ENCODE measurements at places on chromosomes 6 and 20.
A peak's percentile ranks its signal among the peaks of the same experiment; 100 is the strongest.

DNA sequence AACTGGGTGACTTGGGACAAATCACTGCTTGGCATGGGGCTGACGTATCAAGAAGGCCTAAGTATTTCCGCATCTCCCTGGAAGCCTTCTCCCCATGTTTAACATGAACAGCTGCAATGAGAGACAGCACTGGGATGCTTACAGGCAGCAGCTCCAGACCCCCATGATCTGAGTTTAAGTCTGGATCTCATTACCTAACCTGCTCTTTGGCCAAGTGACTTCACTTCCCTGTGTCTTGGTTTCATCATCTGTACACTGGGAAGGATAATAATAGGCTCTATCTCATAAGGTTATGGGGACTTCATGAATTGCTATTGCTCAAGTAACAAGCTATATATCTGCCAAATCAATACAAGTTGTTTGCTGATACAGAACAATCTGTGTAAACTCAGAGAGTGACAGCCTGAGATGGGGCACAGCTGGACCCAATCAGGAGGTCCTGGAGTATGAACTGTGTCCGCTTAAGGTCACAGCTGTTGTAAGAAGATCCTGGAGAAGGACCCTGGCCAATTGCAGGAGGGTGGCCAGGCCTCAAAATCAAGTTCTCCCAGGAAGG lies 56.0 kb downstream of the TGM2 start:
- DNase-seq = no peak

GRCh38 chr6:101845621-101846020 lies 452.1 kb downstream of the GRIK2 start:
- DNase-seq = no peak

DNA sequence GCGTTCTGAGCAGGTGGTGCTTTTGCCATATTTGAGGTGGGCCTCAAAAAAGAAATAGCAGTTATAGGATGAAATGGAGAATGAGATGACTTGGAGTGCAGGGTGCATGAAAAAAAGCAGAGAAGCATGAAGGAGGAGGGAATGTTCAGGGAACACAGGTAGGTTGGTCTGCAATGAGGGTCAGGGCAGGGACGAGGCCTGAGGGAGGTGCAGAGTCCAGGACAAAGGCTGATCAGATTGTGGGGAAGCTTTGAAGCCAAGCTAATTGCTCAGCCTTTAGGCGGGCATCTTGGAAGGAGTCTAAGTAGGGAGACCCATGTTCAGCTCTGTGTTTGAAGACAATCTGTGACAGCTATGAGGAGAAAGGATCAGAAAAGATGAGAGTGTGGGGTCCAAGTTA lies 12.0 kb downstream of the TRAM2 start:
- no peak for DNase-seq

DNA sequence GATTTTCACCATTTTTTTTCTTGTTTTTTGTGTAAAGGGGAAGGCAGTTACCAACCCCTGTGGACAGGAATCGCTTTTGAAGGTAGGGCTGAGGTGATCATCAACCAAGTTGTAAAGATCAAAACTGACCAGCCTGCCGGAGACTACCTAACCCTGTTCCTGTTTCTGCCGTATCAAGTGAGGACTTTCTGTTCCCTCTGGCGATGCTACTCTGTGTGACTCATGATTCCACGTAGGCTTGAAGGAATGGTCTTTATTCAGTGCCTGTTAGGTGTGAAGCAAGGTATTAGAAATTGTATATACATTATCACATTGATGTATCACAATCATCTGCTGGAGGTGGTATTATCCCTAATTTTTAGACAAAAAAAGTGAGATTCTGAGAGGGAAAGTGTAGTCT lies 161.3 kb downstream of the SOX4 start:
- peak; percentile 81 for DNase-seq

GRCh38 chr6:18405477-18406293 lies 18.5 kb downstream of the RNF144B start:
- DNase-seq = peak; percentile 91

GRCh38 chr6:7720346-7720745 lies 5.6 kb upstream of the BMP6 start:
- DNase-seq = no peak

DNA sequence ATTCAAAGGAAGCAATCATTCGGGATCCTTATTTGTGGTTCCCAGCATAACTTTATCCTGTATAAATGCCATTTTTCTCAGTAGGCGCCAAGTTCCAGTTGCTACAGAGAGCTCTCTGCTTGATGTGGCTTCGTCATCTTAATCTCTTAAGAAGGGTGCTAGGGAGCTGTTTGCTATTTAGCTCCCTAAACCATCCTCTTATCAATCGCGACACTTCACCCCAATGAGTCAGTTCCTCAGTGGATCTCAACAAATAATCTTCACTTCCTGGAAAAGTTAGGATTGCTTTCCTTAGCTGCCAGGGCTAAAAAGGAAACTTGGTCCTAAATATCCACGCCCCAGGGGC lies 1.3 kb upstream of the NKAIN2 start:
- DNase-seq = no peak

- no peak for DNase-seq
These were observed 72.5 kb downstream of the MAN1A1 start for GRCh38 chr6:119277052-119277451.

GRCh38 chr6:142537612-142538478 lies 236.0 kb downstream of the ADGRG6 start:
- DNase-seq = peak; percentile 43

GRCh38 chr6:45432977-45433376 lies 55.2 kb upstream of the SUPT3H start:
- DNase-seq = peak; percentile 44

DNA sequence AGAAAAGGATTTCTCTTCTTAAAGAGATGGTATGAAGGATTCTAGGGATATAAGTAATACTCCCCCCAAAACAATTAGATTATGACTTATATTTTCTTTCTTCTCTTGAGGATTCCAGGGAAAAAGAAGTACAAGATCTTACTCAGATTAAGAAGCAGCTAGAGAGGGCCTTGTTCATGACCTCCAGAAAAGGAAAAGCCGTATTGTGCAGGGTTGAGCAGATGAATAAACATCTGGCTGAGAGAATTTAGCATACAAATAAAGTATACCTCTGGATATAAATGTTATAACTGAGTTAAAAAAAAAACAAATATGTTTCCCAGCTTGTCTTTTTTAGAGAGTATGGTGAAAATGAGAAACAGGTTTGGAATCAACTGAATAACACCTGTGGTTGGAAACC lies 11.3 kb downstream of the MYO6 start:
- no peak for DNase-seq

GRCh38 chr6:124854338-124854922 lies 107.8 kb upstream of the RNF217 start:
- DNase-seq = no peak

DNA sequence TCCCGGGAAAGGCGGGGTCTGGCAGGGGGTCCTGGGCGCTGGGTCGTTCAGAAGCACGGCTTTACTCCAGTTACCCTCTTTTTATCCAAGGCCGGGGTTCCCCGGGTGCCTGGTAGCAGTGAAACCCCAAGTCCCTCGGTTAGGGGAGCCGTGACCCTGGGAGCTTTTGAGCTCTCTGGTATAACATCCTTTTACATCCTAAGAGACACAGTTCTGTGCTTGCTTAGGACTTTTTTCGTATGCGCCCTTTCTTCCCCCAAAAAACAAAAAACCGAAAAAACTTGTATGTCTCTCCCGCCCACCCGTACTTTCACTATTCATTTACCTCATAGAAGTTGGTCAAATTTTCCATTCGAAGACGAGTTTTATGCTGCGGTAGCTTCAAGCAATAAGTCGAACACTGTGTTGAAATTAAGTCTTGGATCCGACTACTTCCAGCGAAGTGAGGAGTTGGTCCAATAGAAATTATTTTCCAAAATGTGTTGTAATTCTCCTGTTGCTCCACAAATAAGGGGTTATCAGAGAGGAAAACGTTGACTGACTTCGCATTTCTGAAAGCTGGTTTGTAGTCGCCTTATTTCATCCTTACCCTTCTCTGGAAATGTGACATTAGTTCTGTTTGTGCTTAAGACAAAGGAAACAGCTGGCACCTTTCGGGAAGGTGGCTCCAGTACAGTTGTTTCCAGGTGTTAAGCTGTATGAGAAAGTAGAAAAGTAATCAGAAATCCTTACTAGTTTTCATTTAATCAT lies 816 bp upstream of the MAN1A1 start:
- DNase-seq = peak; percentile 55

Measured in kidney tubule cell (primary cell).